ENCODE measurements at places on chromosomes 2 and 18. TPM values are rescaled to one million over a fixed set of nuclear protein-coding genes. Genes with fewer than 3 reads are reported as not detected.

IRS1 gene
- polyA plus RNA-seq, result 10.5 TPM

TSPYL6 gene
- 0.06 TPM for polyA plus RNA-seq

KCNF1 gene
- 0.78 TPM for polyA plus RNA-seq

KIAA2012 gene
- 0.10 TPM for polyA plus RNA-seq

MLPH gene
- 2.6 TPM for polyA plus RNA-seq

TBR1 gene
- not detected for polyA plus RNA-seq

ZNF385B gene
- 12.7 TPM for polyA plus RNA-seq

PTPRM gene
- 114 TPM for polyA plus RNA-seq

ERMN gene
- 0.24 TPM for polyA plus RNA-seq

DNA sequence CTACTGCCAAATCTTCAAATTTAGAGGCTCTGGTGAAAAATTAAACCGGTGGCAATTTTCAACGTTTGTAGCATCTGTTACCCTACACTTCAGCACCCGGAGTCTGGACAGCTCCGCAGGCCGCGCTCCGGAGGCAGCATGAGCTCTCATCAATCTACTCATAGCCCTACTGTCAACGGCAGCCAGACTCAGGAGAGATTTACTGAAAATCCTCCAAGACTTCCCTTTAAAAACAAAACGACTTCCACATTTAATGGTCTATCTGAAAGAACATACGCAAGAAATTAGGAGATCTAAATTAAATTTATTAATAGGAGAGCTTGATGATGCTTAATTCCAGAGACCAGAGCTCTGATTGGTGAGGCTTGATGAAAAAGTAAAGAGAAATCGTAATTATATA lies 970 bp upstream of the ADCYAP1 start:
- peak; percentile 66 for DNase-seq

DNA sequence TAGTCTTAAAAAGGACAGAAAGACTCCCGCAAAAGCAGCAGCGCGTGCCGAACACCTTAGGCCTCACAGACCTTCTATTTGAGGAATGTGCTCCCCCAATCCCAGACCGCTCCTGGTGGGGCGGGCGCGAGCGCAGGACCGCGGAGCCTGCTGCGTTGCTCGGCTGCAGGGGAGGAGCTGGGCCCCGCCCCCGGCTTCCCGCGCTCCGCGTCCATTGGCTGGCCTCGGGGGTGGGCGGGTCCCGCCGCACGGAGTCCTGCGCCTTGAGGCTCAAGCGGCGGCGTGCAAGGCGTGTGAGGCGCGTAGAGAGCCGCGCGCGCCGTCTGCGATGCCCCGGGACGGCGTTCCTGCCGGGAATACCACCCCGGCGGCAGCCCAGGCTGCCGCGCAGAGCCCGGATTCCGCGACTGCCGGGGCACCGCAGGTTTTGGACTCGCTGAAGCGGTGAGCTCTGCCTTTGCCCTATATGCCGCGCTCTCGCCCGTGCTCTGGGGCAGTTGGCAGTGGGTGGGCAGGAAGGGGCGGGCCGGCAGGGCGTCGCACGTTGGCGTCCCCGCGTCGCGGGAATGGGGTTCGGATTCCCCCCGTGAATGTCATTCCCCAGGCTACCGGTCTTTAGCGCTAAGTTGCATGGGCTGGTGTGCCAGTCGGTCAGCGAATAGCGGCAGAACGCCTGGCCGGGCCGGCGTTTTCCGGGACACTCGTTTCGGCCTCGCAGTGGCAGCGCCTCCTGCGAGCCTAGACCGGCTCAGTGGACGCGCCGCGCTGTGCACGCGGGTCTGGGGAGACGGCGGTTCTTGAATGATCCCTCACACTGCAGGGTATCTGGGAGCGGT lies 49.6 kb upstream of the PAIP2B start:
- DNase-seq, result no peak

- no peak for DNase-seq
Observed at GRCh38 chr18:24014062-24014985, at the start of gene TTC39C. TSS of gene TTC39C (plus strand) at chr18:24014754. CDS start at chr18:24014872, 118 bp downstream.

- DNase-seq, result no peak
Observed at GRCh38 chr2:12177455-12178288, 431.2 kb downstream of the LPIN1 start.

GRCh38 chr2:222903234-222904220 lies 42.7 kb downstream of the ACSL3 start:
- DNase-seq, result no peak

GRCh38 chr2:28404086-28404485 lies 11.4 kb downstream of the FOSL2 start:
- DNase-seq, result no peak

- no peak for DNase-seq
Observed at GRCh38 chr2:239760596-239760995, 264.5 kb downstream of the NDUFA10 start.

DNA sequence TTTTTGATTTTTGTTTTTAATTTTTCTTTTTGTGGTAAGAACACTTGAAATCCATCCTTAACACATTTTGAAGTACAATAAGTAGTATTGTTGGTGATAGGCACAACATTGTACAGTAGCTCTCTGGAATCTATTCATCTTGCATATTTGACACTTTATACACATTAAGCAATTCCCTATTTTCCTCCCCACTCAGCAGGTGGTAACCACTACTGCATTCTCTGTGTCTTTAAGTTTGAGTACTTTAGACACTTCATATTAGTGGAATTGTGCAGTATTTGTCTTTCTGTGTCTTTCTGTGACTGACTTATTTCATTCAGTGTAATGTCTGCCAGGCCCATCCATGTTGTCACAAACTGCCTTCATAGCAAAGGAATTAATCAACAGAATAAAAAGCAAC lies 471.7 kb upstream of the CDH20 start:
- no peak for DNase-seq

DNA sequence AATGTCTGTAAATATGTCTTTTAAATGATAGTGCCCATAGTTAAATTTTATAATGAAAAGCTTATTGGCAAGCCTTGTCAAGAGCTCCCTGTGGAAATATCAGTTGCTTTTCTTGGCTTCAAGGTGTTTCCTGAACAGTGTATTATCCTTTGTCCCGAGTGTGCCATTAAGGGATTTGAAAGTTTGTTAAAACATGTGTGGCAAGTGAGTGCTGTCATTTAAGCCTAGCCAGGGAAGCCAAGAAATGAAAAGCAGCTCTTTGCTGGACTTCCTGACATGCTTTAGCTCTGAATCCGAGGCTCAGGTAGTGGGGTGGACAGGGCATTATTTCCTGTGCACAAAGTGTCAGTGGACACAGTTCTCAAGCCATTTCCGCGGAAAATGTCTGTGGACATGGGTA lies 111.5 kb downstream of the DIS3L2 start:
- DNase-seq, result no peak

- DNase-seq, result no peak
Observed at GRCh38 chr2:136423516-136423996, 305.6 kb upstream of the CXCR4 start.

GRCh38 chr2:99922664-99923063 lies 219.7 kb downstream of the AFF3 start:
- DNase-seq, result no peak

GRCh38 chr18:74418023-74418422 lies 39.1 kb downstream of the DIPK1C start:
- no peak for DNase-seq

DNA sequence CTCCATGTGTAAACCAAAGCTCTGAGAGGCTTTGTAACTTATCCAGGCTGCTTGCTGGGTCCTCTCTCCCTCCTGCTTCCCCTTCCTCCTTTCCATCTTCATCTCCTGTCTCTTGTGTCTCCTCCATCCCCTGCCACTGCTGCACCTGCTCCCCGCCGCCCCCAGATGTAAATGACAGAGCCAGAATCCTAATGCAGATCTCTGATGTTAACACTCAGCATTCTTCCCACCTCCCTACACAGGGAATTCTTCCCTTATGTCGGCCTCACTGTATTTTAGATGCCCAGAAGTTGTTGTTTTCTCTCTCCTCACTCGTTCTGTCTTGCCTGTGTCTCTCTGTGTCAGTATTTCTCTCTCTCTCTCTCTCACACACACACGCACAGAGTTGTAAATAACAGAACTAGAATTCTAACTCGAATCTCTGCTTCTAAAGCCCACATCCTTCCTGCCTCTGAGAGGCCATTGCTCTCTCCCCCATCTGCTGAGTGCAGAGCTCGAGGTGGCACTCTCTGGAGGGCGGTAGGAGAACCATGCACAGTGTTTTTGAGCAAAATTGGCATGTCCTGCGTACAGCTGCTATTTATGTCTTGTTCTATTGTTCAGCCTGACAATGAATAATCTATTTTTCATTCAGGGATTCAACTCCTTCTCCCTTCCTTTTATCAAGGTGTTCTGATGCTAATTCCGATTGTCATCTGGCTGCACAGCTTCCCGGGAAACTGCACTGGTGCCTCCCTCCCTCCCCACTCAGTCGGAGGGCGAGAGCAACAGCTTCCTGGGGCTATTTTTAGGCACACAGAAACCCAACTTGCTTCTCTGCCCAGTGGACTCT lies 219.9 kb downstream of the SH3RF3 start:
- no peak for DNase-seq

GRCh38 chr2:63598981-63599380 lies 10.2 kb downstream of the MDH1 start:
- DNase-seq, result no peak

- DNase-seq, result no peak
Observed at GRCh38 chr2:220198896-220199295, 571.5 kb downstream of the SLC4A3 start.

DNA sequence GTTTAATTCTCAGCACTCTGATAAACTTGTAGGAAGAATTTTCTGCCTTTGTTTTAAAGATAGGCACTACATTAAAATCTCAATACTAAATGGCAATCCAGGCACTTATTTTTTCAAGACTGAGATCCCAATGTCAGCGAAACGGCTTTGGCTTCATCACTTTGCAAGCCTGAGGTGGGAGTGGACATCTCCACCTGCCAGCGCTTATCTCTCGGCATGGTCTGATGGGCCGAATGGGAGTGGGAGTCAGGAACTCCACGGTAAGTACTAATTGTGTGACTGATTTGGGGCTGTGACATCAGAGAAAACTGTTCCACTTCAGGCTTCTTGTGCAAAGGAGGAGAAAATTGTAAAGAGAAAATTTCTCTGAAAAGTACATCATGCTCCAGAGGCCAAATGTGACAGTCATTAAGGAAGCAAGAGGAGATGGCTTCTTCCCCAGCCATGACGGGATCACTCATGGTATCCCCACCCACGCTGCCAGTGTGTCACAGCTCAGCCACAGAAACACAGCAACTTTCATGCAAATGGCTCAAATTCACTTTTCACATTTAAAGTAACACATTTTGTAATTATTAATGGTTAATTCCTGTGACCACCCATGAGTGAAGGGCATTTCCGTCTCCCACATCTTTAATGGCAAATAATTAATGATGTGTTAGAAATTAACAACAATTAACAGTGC lies 385.5 kb upstream of the HNRNPA3 start:
- DNase-seq, result no peak

Data from right renal cortex interstitium (tissue), 3 donors.